ENCODE measurements at places on chromosomes 12 and 14. TPM values are rescaled to one million over a fixed set of nuclear protein-coding genes. Genes with fewer than 3 reads are reported as not detected.

Gene HAL
- 0.06 TPM for total RNA-seq

DNA sequence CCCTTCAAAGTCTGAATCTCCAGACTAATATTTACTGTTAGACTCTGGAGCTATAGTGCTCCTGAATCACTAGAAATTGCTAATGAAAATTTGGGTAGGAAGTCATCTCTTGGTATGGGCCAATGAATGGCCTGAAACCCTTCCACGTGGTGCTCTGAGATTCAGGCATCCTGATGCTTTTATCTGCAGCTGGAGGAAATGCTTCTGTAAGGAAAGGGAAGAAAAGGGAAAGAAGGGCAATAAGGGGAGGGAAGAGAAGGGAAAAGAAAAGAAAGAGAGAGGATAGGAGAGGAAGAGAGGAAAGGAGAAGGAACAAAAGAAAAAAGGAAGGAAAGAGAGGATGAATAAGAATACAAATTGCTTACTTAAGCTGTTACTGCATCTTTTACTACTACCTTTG, 182.3 kb downstream of the GRIP1 start:
- no peak for DNase-seq

DNA sequence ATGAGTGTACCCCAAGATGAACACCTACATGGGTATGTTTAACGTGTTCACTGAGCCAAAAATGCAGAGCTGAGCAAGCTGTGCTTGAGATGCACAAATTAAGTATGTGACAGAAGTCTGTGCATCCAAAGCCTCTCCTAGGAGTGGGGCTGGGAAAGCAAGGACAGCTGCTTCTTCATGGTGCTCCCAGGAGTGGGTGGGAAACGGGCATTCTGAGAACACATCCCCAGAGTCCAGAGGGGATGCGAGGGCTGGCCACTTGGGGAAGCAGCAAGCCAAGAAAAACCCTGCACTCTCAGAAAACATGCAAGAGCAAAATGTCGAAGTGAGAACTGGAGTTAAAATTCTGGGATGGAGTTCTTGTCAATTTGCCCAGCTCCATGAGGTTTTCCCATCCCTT, 414.3 kb downstream of the BCAT1 start:
- DNase-seq = peak; percentile 22

Gene MYH6
- 0.03 TPM for total RNA-seq

Gene SPIC
- not detected for total RNA-seq

DNA sequence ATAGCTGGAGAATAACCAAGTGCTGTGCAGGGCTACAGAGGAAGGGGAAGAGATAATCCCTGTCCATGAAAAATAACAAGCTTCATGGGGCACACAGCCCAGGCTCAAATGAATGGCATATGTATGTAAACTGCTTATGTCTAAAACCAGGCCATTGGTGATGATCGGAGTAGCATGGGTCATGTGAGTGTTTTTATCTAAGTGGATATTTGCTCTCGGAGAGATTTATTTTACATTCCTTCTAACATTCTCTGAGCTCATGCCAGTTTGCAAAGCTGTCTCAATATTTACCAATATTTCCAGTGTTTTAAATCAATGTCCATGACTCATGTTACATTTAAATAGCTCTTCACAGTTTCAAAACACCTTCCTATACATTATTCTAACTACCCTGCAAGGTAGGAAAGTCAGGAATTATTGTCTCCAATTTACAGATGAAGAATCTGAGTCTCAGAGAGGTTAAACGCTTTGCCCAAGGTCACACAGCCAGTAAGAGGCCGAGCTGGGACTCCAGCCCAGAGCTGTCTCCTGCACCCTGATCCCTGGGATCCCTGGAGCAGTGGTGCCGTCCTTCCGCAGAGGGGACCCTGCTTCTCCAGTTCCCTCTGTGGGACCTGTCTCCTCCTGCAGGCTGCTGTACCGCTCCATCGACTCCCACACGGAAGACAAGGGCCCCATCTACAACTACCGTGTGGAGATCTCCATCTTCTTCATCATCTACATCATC, 186.7 kb upstream of the FKBP4 start:
- no peak for DNase-seq

DNA sequence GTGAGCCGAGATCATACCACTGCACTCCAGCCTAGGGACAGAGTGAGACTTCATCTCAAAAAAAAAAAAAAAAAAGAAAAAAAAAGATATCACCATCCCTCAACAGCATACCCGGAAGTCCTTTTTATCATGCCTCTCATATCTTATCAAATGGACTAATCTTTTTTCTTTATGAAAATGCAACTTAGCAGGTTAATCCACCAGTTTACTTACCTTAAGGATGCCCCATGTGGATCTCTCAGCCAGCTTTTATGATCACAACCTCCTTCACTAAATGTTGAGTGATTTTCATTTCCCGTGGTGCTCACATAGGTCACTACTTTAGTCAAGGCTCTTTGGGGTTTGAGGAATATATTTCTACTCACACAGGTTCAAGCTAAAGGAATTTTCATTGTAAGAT, 248.8 kb upstream of the TBX3 start:
- no peak for DNase-seq

DNA sequence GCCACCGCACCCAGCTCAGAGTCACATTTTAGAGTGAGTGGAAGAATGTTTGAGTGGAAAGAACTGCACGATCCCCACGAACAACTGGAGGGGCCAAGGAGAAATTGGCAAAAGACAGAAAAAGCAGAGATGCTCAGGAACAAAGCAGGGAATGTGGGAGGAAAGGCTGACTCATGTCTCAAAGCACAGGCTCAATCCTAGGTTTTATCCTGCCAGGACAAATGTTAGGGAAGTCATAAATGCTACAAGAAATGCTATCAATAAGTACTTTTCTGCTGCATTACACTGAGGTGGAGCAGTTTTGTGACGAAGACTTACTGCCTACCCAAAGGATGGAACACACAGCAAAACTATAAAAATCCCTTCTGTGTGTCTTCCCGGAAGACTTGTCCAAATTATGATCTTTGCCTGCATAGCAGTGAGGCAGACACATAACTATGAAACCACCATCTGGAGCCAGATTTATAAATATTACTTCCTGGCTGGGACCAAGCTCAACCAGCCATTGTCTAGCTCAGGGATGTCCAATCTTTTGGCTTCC, 26.7 kb downstream of the NIN start:
- no peak for DNase-seq

DNA sequence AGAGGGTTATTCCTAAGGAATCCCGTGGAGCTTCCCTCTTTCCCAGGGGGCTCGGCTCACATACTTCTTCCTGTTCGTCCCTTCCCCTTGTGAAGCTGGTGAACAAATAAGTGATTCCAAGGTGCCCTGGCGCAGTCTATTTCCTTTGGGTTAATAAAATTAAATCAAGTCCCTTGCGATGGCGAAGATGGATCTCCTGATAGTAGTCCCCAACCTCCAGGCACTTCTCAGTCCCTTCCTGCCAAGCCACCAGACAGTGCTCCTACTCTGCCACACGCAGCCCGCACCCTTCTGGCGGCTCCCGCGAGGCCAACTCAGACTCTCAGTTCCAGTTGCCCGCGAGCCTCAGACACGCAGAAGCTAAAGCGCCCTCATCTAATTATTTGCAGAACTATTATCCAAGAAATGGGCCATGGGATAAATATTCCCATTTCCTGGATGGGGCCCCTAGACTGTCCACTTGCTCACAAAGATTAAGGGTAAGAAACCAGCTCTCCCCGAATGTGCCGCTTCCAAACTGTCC, 2.4 kb upstream of the SIX6 start:
- DNase-seq = peak; percentile 49

Gene LTBP2
- 0.84 TPM for total RNA-seq

GRCh38 chr14:59510966-59511365, 26.6 kb downstream of the JKAMP start:
- DNase-seq = no peak

DNA sequence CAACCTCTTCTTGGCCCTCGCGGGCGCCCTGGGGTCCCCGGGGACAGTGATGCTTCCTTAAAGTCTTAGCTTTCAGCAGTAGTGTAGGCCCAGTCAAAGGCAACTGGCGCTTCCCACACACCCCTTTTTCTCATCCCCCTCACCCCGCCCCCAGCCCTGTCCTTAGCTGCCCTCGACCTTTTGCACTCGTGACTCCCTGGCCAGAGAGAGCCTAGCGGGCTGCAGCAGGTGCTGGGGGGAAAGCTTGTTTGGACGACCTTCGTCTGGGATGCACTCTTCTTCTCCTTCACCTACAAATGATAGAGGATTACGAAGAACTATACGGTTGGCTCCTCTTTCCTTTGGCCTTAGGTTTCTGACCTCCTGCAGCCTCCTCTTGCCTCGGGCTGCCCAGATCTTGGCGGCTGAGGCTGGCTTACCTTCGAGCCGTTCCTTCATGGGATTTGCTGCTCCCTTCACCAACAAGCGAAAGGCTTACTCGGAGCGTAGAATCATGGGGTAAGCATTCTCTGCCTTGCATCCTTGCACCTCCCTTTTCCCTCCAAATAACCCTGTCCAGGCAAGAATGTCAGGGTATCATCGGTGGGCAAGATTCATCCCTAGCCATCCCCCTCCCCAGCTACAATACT, 815 bp downstream of the COQ10A start:
- DNase-seq = peak; percentile 57

Gene KRT74
- not detected for total RNA-seq

- DNase-seq = no peak
These were observed 371.1 kb downstream of the DPF3 start for GRCh38 chr14:72522847-72523246.

Gene KERA
- not detected for total RNA-seq

DNA sequence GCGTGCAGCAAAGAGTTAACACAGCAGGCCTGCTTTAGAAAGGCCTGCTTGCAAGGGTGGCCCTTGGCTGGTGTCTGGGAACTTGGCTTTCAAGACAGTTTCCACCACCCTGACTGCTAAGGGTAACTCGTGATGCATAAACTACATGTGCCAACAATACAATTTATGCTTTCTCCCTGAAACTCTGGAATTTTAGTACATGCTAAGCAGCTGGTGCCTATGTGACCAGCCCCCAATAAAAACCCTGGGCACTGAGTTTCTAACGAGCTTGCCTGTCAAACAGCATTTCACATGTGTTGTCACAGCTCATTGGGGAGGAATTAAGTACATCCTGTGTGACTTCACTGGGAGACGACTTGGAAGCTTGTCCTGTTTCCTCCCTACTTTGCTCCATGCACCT, 133.1 kb downstream of the SLC5A8 start:
- DNase-seq = no peak

Gene LRP1-AS
- not detected for total RNA-seq

Gene OR4N5
- total RNA-seq = not detected

Gene SMOC1
- total RNA-seq = 89.3 TPM

- DNase-seq = peak; percentile 13
These were observed 173.4 kb upstream of the ATP2B1 start for GRCh38 chr12:89882050-89882449.

- no peak for DNase-seq
These were observed 114.0 kb downstream of the PLXNC1 start for GRCh38 chr12:94262228-94263010.

DNA sequence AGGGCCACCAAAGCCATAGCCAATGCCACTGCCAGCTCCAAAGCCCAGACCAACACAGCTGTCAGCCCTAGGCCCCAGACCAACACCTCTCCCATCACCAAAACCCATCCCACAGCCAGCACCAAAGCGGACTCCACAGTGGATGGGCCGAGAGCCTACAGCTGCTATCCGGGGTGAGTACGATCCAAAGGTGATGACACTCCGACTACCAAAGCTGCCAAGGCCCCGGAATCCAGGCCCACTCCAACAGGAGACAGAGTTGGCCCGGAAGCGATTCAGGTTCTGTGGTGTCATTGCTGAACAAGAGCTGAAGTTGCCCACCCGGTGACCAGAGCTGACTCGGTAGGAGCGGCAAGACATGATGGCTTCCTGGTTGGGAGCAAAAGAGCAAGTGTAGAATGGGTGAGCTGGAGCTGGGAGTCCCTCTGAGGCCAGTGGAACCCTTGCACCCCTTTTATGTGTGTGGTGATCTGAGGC, at the start of gene KRT84:
Gene KRT84 (minus strand): TSS at position 427 of the 477 bp plus-strand sequence. CDS start 67 bp downstream, at position 360.
- DNase-seq = no peak
